Stromal cell of bone marrow (primary cell): ENCODE measurements at places on chromosomes 16 and 17.
A peak's percentile ranks its signal among the peaks of the same experiment; 100 is the strongest.

- peak; percentile 61 for DNase-seq
Observed at GRCh38 chr17:20266806-20267458, 200.4 kb downstream of the LGALS9B start.

DNA sequence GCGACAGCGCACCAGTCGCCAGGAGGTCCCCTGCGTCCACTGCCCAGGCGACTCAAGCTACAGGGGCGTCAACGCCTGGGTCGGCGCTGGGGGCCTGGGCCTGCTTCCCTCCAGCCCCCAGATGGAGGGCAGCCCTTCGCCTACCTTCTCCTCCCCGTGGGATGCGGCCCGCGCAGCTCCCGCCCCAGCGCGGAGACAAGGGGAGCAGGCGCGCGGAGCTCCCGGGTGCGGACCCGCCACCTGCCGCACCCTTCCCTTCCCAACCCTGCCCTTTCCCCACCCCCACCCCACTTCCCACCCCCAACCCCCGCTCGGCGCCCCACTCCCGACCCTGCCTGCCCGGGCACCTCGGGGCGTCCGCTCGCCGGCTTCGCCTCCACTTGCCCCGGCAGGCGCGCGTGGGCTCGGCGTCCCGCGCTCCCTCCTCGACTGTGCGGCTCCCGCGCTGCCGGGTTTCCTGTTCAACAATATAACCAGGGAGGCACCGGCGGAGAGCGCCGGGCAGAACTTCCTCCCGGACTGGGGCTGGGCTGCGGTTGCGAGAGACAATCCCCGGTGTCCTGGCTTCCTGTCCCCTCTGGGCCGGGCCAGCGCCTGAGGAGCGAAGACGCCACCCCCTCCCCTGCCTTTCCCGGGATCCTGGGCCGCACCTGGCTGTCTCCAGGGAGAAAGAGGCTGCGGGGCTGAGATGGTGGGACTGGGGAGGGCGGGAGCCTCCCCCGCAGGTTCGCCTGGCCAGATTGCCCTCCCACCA is at the start of gene ARHGAP27:
Gene ARHGAP27, minus strand, starts transcription at position 466 of the 754 bp plus-strand sequence. CDS start 2,591 bp downstream, outside the sequence.
- no peak for DNase-seq

GRCh38 chr17:49969795-49970389 is 902 bp downstream of the DLX4 start:
- no peak for DNase-seq

DNA sequence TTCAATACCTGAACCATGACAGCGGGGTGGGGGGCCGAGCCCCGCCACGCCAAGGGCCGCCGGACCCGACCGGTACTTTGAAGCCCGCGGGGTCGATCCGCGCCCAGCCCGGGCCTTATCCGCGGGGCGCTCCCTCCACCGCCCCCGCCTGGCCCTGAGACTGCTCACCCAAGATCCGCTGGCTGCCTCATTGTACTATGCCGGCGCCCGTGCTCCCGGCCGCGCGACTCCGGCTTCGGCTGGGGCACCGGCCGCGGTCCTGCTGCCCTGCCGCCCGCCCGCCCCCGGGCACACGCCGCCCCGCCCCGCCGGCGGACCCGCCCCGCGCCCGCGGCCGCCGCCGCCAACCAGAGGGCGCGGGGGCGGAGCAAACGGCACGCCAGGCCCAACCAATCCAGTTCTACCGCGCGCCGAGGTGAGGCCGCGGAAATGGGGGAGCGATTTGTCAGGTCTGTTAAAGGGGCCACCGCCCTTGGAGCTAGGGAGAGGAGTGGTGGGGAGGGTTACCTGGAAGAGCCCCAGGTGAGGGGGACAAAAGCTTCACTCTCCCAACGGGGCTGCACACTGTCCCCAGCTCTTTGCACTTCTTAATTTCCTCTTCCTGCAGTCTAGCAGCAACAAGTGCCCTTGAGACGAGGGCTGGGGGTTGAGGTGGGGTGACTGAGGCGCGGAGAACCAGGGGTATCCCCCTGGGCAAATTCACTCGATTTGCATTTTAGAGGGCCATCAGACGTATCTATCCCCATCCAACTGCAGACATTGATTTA is at the start of gene TEX2:
Gene TEX2, minus strand, starts transcription at position 261 of the 767 bp plus-strand sequence. CDS start 49,043 bp downstream, outside the sequence.
- DNase-seq, result peak; percentile 77

DNA sequence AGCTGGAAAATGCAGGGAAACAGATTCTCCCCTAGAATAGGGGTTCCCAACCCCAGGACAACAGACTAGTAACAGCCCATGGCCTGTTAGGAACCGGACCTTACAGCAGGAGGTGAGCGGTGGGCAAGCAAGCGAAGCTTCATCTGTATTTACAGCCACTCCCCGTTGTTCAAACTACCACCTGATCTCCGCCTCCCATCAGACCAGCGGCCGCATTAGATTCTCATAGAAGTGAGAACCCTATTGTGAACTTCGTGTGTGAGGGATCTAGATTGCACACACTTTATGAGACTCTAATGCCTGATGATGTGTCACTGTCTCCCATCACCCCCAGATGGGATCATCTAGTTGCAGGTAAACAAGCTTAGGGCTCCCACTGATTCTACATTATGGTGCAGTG is 3.5 kb downstream of the CD300LB start:
- DNase-seq, result no peak

DNA sequence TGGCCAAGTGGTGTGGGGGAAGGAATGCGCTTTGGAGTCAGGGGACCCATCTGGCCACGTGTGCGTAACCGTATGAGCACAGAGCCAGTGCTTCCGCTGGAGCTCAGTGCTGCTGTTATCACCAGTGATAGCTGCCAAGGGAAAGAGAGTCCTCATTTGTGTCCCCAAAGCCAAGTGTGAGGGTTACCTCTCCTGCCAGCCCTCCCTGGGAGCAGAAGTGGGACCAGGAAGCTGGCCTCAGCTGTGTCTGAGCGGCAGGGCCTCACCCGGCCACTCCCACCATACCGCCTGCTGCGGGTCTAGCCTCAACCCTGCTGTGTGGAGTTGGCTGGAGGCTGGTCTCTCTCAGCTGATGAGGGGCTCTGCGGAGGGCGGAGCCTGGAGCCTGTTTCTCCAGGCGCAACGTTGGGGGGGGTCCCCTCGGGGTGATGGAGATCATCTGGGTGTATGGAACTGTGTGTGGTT is 44.5 kb downstream of the MEAK7 start:
- no peak for DNase-seq

- DNase-seq, result no peak
Observed at GRCh38 chr16:3328643-3329042, 23.3 kb downstream of the ZNF75A start.

GRCh38 chr16:55773859-55774549 is 58.9 kb downstream of the CES1 start:
- DNase-seq, result no peak

GRCh38 chr16:49596648-49597291 is 223.2 kb downstream of the C16orf78 start:
- no peak for DNase-seq

- DNase-seq, result no peak
Observed at GRCh38 chr17:64073771-64074703, 53.6 kb upstream of the ICAM2 start.
